ENCODE measurements at places on chromosomes 11 and 22.

DNA sequence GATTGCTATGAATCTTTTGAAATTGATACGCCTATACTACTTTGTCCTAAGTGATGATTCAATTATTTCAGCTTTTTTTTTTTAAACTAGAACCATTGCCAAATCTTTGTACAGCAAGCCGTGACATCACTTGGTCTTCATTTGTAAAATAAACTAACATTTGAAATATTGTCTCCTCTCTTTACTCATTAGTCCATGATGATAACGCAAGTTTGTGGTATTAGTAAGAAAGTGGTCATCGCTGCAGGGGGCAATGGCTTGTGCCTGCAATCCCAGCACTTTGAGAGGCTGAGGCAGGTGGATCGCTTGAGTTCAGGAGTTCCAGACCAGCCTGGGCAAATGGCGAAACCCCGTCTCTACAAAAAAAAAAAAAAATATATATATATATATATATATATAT is 12.9 kb upstream of the ARHGAP42 start:
- DNase-seq: no peak

DNA sequence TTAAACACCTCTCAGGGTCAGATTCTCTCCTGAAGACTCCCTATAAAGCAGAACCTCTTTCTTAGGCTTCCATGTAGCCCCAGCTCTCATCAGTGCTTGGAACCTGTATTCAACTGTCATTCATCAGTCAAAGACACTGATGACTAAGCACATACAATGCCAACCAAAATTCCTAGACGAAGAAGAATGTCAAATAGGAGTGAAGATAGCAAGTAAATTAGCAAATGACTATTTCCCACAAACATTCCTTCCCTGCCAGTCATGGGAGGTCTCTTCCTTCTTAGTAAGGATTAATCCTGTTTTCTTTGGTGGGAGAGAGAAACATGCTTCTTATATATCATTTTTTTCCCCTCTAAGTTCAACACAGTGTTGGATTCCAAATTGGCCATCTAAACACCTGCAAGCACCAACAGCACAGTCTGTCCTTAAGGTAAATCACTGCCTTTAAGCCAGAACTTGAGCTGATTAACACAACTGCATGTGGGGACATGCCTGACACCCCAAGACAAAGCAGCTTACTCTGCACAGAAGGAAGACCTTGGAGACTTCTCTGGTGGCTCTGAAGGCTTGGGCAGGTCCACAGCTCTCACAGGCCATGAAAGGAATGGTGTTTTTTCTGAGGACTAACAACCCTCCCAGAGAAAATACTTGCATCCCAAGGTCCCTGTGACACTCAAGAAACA is 47.5 kb upstream of the ME3 start:
- DNase-seq: no peak

- no peak for DNase-seq
Observed at GRCh38 chr11:44591557-44591956, 26.1 kb downstream of the CD82 start.

- DNase-seq: no peak
Observed at GRCh38 chr11:122398167-122398566, 257.4 kb upstream of the UBASH3B start.

GRCh38 chr11:132704781-132705375 is 827.4 kb downstream of the OPCML start:
- DNase-seq: no peak

DNA sequence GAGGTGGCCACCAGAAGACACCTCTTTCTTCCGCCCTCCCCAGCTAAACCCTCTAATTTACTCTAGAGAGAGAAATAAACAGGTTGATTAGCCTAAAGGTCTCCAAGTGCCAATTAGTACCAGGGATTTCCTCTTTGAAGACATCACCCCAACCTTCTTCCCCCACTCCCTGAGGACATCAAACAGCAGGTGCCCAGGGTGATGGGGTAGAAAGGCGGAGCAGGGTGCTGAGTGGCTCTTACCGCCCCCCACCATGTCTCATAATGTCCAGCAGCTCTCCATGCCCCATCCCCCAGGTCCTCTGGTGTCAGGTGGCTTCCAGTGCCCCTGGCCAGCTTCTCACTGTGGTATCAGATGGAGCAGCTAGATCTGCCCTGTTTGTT is 5.3 kb upstream of the GNAZ start:
- DNase-seq: no peak

- DNase-seq: no peak
Observed at GRCh38 chr11:64339286-64339685, 718 bp upstream of the CCDC88B start.
